Thoracic aorta (tissue), 2 donors: ENCODE measurements at places on chromosomes 3 and 15. TPM values are rescaled to one million over a fixed set of nuclear protein-coding genes. Genes with fewer than 3 reads are reported as not detected.

DNA sequence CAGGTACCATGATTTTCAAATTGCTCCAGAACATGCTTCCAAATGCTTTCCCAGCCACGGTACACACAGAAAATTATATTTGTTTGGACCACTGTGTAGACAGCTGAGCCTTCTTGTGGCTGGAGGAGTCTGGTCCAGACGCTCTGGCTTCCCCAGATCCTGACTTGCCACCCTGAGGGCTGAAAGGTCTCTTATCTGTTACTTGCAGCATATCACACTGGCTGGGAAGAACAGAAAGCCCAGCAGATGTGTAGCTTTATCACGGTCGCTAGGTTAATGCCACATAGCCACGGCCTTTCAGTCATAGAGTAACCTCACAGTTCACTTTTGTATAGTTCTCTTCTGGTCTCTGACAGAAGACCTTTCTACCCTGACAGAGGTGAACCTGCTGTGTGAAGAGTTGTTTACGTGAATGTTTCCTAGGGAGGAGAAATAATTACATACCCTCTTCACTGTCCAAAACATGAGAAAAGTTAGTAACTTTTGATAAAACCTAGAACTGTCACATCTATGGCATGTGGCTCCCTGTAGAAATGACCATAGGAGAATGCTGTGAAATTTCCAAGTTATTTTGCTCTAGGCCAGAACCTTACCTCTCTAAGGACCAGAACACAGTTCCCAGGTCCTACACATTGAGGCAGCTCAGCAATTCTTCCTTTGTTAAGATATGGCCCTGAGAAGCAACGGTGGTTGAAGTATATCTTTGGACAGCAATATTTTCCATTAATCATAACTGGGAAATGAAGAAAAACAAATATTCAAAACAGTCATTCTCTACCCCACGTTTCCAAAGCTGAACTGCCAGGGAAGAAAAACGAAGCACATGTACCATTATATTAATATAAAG lies 15.8 kb upstream of the STIMATE start:
- DNase-seq, result no peak

- no peak for DNase-seq
These were observed 238.0 kb upstream of the COL8A1 start for GRCh38 chr3:99400352-99400751.

DNA sequence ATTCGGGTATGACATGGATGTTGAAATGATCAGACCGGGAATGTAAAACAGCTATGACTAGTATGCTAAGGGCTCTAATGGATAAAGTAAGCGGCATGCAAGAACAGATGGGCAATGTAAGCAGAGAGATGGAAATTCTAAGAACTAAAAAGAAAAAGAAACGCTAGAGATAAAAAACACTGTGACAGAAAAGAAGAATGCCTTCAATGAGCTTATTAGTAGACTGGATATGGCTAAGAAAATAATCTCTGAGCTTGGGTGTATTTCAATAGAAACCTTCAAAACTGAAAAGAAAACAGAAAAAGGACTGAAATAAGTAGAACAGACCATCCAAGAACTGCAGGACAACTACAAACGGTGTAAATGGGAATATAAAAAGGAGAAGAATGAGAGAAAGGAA lies 101.2 kb downstream of the HES1 start:
- DNase-seq, result no peak

SHC4 gene
- total RNA-seq, result 16.1 TPM

- DNase-seq, result no peak
These were observed 556 bp downstream of the ANKRD63 start for GRCh38 chr15:40282147-40282868.

DNA sequence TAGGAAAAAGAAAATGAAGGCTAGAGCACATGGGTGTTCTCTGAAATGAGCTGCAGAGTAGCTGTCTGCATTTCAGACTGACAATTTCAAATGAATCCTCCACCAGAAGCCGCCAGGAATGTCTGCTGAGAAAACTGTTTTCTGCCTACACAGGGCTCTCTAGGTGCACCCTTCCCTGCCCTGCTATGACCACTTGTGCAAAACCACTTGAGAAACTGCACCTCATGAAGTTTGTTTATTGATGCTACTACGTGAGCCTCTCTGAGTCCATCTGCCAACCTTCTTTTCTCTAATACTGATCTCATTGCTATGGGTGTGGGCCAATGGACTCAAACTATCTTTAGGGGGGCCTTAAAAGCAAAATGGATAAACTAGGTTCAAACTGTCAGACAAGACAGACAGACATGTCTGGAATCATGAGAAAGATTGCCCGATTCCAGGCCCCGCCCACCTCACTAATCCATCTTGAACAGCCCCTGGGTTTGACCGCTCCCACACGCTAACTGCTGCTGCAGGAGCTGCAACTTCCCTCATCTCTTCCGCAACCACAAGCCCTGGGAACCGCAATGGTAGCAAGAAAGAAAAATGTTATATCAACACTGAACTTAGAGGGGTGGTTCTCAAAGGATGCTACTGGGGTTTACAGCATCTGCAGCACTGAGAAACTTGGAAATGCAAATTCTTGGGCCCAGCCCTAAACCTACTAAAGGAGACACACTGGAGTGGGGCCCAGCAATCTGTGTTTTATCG lies 9.0 kb upstream of the CD47 start:
- DNase-seq, result no peak

GRCh38 chr3:190581041-190581541 lies 67.2 kb downstream of the IL1RAP start:
- no peak for DNase-seq

DNA sequence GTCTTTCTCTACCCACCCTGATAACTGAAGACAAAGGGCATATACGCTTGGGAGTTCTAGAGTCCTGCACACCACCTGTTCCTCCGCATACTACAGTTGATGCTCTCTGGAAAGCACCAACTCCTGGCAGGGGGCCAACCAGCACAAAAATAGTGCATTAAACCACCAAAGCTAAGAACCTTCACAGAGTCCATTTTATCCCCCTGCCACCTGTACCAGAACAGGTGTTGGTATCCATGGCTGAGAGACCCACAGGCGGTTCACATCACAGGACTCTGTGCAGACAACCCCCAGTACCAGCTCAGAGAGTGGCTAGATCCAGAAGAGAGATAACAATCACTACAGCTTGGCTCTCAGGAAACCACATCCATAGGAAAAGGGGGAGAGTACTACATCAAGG lies 114.4 kb upstream of the POU1F1 start:
- no peak for DNase-seq

- DNase-seq, result no peak
These were observed 34.9 kb upstream of the GABRB3 start for GRCh38 chr15:26807517-26808427.

DNA sequence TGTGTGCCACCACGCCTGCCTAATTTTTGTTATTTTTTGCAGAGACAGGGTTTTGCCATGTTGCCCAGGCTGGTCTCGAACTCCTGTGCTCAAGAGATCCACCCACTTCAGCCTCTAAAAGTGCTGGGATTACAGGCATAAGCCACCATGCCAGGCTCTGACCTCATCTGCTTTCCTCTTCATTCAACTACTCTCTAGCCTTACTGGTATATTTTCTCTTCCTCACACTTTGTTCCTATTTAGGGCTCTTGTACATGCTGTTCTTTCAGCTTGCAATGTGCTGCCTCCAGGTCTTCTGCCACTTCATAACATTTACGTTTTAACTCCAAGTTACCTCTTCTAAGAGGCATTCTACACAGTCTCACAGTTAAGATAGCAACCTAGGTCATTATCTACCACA lies 34.9 kb downstream of the PIK3CB start:
- DNase-seq, result no peak

TEX9 gene
- 3.7 TPM for total RNA-seq

GRCh38 chr3:10223676-10224639 lies 24.3 kb upstream of the TATDN2 start:
- no peak for DNase-seq

DNA sequence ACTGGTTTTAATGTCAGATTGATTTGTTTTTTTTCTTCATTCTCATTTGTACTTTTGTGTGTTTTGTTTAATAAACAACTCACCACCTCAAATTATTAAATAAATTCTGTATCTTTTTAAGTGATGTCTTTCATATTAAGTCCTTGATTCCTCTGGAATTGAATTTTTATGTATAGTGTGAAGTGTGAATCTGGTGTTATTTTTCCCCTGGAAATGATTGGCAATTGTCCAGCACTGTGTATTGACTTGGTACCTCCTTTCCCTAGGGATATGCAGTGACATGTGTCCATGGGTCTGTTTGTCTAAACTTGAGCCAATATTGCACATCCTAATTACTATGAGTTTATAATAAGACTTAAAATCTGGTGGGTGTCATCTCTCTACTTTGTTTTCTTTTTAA lies 2.1 kb downstream of the RNU5B-1 start:
- DNase-seq, result no peak

DNA sequence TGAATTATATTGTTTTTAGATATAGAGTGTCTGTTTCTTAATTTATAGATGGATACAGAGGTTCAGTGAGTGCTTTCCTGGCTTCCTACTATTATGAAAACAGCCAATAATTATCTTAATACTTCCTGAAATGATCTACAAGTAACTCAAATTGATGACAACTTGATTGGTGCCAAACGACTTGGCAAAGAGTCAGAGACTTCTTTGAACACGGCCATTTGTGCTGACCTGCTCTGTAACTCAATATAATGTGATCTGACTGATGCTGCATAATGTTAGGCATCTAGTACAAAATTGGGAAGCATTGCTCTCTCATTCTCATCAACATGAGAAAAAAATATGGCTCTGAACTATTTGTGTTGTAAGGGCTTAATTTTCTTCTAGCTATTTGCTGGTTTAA lies 193.9 kb downstream of the DIPK2A start:
- DNase-seq, result no peak

DNA sequence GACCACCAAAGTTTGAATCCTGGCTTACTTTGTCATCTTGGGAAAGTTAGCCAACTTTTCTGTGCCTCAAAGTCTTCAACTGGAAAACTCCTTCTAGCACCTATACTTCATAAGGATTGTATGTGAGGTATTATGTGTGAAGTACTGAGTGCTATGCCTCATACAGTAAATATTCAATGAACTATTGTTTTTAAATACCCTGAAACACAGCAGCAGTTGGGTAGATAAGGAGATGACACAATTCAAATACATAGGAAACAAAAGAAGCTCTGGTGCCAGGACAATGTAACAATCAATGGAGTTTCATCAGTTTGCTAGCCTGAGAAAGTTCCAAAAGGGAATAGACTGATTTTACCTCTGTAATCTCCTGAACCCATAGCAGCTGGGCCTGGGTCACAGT lies 43.3 kb downstream of the TUBGCP4 start:
- DNase-seq, result no peak

DNA sequence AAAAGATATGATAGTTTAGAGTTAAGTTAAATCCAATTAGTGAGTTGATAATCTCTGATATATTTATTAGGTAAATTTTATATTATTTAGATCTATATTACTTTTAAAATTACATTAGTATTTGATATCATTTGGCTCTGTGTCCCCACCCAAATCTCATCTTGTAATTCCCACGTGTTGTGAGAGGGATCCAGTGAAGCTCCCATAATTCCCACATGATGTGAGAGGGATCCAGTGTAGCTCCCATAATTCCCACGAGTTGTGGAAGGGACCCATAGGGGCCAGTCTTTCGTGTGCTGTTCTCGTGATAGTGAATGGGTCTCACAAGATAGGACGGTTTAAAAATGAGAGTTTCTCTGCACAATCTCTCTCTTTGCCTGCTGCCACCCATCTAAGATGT lies 1183.6 kb downstream of the NSUN3 start:
- DNase-seq, result no peak

PARP15 gene
- total RNA-seq, result 4.1 TPM

- no peak for DNase-seq
These were observed 318.5 kb downstream of the SLC9A9 start for GRCh38 chr3:143529798-143530197.

DNA sequence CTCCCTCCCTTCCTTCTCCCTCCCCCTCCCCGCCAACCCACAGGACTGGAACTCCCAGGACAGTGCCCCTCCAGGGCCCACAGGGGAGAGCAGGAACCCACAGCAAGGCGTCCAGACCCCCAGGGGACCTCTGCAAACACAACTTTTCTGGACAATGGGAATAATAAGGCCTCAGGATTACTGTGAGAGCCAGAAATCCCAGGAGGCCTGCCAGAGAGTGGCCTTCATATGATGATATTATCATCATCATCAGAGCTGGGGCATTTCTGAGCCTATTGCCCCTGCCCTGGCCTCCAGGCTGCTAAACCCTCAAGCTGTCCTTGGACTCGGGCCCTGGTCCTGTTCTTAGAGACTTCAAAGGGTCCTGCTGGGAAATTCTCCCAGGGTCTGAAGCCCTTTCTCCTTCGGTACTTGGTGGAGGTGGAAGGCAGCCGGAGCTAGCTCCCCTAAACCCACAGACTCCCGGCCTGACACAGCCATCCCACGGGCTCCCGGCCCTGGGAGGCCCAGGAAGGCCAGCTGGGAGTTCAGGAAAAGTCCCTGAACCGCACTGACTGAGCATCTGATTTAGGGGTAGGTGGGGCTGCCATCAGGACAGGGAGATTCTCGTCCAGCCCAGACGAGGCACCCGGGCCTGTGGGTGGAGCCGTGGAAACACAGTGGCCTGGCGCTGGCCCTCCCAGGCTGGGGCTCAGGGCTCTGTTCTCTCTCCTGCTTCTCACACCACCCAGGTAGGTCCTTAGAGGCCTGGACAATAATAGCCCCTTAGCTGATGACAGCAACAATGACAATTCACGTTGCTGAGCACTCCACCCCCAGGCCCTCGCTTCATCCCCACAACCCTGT lies 4.9 kb downstream of the CALML4 start:
- DNase-seq, result no peak

FOXL2 gene
- not detected for total RNA-seq

DNA sequence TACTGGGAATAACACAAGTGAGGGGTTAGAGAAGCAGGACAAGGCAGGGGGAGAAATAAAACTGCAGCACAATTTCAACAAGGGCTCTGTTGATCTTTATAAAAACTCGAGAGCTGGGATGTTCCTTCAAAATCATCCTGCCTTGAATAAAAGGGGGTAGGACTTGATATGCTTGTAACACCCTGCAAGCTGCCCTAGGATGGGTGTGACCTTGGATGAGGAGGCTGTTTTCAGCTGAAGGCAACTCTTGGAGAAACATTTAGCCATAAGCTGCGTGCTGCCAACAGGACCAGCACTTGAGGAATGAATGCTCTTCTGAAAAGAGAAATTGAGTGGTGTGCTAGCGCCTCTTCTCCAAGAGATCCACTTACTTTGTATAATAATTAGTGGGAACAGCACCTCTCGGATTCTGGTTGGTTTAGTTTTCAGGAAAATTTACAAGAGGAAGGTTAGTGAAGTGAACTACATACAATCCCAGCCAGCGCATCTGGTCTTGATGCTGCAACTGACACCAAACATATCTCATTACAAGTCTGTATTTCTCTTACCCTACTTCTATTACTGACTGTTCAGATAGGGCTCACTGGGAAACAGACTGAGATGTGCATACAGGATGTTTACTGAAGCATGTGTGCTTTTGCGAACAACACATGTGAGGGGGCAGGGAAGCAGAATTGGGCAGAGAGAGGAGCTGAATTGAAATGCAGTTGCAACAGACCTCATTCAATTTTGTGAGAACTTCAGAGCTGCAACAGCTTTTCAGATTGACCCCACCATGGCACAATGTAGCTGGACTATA lies 643.0 kb upstream of the GOLIM4 start:
- no peak for DNase-seq

GRCh38 chr3:134229038-134229437 lies 21.6 kb downstream of the RYK start:
- DNase-seq, result no peak

GRCh38 chr3:139934613-139935015 lies 371 bp upstream of the CLSTN2 start:
- no peak for DNase-seq

TMCO5A gene
- total RNA-seq, result not detected

GRCh38 chr3:12288182-12289129 lies at the start of gene PPARG:
Gene PPARG (plus strand): TSS chr3:12289070. CDS start chr3:12379712, 90,642 bp downstream.
- DNase-seq, result no peak

A4GNT gene
- not detected for total RNA-seq

- DNase-seq, result no peak
These were observed 98.4 kb upstream of the CTDSPL start for GRCh38 chr3:37763309-37763708.

GOLGA8T gene
- not detected for total RNA-seq
